CD4-positive, alpha-beta T cell treated with Interleukin-15 for 4 hours (primary cell): ENCODE measurements at places on chromosomes 3 and 15.

- no peak for DNase-seq
Observed at GRCh38 chr3:132406587-132406986, 10.7 kb upstream of the DNAJC13 start.

GRCh38 chr15:70142322-70143191, 44.8 kb upstream of the TLE3 start:
- peak; percentile 24 for DNase-seq

DNA sequence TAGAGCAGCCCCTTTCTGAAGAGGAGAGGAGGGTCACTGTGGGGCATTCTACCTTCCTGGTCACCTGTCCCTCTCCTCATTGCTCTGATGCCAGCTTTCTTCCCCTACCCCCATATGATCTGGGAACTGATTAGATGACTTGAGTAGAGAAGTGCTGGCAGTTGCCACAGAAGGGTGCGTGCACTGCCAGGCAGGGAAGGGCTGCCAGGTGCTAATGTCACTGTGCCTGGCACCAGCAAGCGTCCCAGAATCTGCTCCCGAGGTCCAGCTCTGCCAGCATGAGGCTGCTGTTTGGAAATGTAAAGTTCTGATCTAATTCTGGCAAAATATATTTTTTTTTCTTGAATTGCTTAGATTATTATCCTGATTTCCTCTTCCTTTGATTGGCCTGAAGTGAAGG, 52.8 kb downstream of the PPM1L start:
- no peak for DNase-seq

DNA sequence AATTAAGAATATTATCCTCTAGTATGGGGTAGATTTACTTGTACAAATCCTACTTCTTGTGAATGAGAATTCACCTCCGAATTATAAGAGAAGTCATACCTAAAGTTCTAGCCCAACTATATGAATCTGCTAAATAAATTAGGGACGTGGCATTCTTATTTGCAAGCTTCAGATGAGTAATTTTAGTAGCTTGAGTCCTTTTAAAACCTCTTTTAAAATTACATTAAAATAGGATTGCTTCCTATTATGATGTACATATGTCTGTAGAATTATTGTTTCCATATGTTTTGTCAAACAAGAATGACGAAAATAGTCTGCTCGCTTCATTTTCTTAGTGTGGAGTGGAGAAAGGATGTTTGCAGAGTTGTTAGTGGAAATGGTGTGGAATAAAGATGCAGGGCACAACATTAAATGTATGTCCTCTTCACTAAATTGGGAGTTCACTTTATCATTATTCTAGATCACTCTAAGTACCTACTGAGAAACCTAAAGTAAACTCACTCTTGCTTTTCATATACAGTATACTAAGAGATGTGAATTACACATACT, 59.4 kb downstream of the CMSS1 start:
- DNase-seq, result no peak

DNA sequence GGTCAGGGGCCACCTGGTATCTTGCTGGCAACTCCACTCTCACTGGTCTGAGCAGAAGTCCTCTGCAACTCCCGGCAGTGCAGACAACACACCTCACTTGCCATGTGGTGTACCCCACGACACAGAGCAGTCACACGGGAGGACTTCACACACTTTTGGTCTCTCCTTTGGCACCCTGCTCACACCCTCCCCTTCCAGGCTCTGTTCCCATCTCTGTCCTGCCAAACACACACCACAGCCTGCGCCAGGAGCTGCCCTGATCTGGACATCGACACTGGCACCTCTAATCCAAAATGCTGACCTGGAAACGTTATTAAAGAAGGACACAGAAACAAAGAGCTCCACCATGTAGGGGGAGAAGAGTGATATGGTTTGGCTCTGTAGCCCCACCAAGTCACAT, 57.2 kb downstream of the SLC41A3 start:
- DNase-seq, result no peak

- DNase-seq, result no peak
Observed at GRCh38 chr15:58526647-58527192, 94.9 kb downstream of the LIPC start.
